ENCODE measurements at places on chromosomes 5 and 9.

DNA sequence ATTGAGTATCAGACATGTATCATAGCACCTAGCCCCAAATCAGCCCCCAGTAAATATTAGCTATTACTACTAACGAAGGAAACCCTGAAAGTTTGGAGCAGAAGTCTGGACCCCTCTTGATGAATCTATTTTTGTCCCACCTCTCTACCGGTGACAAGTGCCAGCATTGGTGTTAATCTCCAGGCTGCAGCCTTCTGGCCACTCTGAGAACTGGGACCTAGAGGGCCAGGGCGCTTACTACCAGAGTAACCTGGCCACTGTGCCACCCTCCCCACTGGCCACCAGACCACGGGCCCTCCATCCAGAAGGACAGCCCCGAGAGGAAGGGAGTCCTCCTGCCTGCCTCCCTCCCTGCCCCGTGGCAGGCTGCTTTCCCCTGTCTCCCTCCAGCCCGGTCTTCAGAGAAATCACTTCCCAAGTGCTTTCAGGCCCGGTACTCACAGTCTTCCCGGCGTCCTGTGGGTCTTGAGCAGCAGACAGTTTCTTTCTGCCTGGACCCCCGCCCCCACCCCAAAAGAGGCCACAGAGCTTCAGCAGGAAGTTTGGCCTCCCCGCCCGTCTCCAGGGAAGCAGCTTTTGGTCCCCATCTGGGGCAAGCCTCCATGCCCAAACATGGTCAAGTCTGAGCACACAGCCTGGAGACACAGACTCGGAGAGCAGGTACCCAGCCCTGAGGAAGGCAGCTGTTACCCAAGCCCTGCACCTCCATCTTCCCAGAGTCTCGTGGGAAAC is at the start of gene KCNMB1:
TSS of gene KCNMB1 (minus strand) at position 550 of the 732 bp plus-strand sequence. CDS start 3,920 bp downstream, outside the sequence.
- no peak for DNase-seq

- DNase-seq, result no peak
Observed at GRCh38 chr5:54301220-54301619, 9.2 kb downstream of the ARL15 start.

- DNase-seq, result no peak
Observed at GRCh38 chr5:82167372-82167935, 110.7 kb downstream of the RPS23 start.

DNA sequence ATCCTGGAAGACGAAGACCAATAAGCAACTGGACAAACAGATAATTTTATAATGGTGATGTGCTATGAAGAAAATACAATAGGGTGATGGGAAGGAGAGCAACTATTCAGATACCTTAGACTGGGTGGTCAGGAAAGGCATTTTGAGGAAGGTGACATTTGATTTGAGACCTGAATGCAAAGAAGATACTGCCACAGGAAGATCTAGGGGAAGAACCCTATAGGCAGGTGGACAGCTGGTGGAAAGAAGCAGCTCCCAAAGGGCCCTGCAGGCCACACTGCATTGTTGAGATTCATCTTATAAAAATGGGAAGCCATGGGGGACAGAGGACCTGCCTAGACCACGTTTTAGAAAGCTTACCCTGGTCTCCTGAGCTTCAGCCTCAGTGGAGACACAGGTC is 19.7 kb upstream of the CTNNA1 start:
- DNase-seq, result no peak

- no peak for DNase-seq
Observed at GRCh38 chr9:18421391-18421790, 52.6 kb upstream of the ADAMTSL1 start.

GRCh38 chr5:81572201-81572600 is 178.3 kb upstream of the ACOT12 start:
- no peak for DNase-seq

GRCh38 chr9:93134015-93134739 is at the start of gene NINJ1:
Gene NINJ1 (minus strand): TSS chr9:93134251. CDS start chr9:93134217, 34 bp downstream.
- DNase-seq, result no peak

GRCh38 chr5:55860288-55860687 is 9.1 kb downstream of the IL31RA start:
- no peak for DNase-seq

GRCh38 chr5:160672521-160672920 is 179.5 kb downstream of the ATP10B start:
- DNase-seq, result no peak

- no peak for DNase-seq
Observed at GRCh38 chr9:90088856-90089255, 484.0 kb downstream of the GADD45G start.

GRCh38 chr9:121814594-121814993 is 163.2 kb downstream of the DAB2IP start:
- DNase-seq, result no peak

GRCh38 chr9:121770415-121771273 is 119.2 kb downstream of the DAB2IP start:
- no peak for DNase-seq

GRCh38 chr9:83239747-83240146 is 176.8 kb upstream of the RASEF start:
- DNase-seq, result no peak

- no peak for DNase-seq
Observed at GRCh38 chr9:25121811-25122210, 556.4 kb downstream of the TUSC1 start.

DNA sequence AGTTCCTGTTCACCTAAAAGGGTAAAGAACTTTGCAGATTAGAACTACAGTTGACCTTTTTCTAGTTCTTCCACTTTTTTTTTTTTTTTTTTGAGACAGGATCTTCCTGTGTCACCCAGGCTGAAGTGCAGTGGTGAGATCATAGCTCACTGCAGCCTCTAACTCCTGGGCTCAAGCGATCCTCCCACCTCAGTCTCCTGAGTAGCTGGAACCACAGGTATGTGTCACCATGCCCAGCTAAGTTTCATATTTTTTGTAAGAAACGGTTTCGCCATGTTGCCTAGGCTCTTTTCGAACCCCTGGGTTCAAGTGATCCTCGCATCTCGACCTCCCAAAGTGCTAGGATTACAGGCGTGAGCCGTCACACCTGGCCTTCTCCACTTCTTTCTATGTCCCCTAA is 39.7 kb upstream of the TNFAIP8 start:
- DNase-seq, result no peak

GRCh38 chr9:136352682-136353081 is 10.9 kb downstream of the DNLZ start:
- DNase-seq, result no peak

DNA sequence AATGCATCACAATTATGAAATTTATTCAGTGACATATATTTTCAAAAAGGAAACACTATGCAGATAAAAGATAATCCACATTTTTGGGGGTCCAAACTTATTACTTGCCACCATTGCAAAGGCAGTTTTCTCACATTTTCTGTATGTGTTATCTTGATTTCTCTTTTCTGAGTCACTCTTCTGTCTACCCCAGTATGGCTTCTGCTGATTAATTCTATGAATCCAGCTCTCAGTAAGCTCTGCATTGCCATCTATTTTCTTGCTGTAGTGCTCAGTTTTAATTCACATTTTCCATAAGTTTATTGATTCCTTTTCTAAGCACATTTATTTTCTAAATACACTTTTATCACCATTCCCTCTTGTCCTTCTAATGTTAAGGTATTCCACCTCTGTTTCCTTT is 1.7 kb downstream of the IFNA10 start:
- no peak for DNase-seq

DNA sequence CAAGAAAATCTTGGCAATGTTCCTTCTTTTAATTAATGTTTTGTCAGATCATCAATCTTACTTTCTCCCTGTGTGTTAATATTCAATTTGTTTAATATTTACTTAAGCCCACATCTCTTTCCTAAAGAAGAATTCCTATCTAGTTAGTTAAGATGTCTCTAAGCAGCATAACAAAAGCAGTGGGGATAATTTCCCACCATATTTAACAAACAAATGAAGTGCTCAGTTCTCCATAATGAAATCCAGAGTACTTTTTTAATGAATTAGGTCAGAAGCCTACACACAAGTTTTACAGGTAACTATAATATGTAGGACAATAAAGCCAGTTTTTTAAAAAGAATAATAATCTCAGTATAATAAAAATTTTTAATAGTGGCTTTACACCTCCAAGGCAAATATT is 1918.8 kb downstream of the EFNA5 start:
- no peak for DNase-seq

DNA sequence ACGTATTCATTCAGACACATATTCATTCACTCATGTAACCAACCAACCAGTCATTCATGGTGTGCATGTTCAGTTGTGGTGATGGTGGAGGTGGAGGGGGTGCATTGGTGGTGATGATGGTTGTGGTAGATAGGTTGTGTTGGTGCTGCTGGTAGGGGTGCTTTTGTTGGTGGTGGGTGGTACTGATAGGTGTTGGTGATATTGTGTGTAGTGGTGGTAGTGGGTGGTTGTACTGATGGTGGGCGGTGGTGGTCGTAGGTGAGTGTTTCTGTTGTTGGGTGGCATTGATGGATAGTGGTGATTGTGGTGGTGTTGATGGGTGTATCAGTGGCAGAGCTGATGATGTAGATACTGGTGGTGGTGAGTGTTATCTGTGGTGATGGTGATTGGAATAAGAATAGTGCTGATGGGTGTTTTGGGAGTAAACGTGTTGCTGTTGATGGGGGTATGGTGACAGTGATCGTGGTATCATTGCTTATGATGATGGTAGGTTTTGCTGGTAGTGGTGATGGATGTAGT is 59.8 kb upstream of the SHB start:
- no peak for DNase-seq

- no peak for DNase-seq
Observed at GRCh38 chr5:91114658-91115057, 268.5 kb downstream of the ARRDC3 start.

DNA sequence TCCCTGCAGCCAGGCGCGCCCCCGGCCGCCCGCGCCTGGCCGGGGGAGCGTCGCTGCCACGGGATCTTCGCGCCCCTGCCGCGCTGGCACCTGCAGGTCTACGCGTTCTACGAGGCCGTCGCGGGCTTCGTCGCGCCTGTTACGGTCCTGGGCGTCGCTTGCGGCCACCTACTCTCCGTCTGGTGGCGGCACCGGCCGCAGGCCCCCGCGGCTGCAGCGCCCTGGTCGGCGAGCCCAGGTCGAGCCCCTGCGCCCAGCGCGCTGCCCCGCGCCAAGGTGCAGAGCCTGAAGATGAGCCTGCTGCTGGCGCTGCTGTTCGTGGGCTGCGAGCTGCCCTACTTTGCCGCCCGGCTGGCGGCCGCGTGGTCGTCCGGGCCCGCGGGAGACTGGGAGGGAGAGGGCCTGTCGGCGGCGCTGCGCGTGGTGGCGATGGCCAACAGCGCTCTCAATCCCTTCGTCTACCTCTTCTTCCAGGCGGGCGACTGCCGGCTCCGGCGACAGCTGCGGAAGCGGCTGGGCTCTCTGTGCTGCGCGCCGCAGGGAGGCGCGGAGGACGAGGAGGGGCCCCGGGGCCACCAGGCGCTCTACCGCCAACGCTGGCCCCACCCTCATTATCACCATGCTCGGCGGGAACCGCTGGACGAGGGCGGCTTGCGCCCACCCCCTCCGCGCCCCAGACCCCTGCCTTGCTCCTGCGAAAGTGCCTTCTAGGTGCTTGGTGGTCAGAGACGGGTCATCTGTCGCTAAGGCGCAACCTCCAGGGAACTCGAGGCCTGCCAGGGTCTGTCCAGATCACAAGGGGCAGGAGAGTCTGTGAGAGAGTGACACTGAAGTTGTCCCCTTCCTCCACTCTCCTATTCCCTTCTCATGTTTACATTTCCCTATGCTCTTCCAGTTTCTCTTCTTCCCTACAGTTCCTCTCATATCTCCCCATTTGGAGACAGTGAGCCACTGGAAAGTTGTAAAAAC is 1.3 kb downstream of the GPR150 start:
- no peak for DNase-seq

GRCh38 chr9:131762356-131762932 is 22.6 kb upstream of the RAPGEF1 start:
- DNase-seq, result no peak

GRCh38 chr5:147361441-147362175 is 126.8 kb downstream of the STK32A start:
- DNase-seq, result no peak

DNA sequence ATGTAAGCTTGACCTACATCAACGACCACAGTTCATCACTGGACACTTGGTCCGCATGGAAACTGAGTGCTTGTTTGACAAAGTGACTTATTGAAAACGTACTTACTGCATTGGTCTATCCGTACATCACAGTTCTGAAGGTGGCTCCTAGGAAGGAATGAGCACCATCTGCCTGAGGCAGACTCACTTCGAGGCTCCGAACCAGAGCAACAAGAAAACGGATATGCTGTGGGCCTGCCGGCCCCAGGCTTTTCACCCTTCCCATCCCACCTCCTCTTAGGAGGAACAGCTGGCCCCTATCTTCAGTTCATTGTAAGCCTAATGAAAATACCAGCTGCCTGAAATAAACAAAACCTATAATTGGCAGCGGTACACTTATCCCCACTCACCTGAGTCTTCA is 67.2 kb upstream of the TSLP start:
- no peak for DNase-seq

DNA sequence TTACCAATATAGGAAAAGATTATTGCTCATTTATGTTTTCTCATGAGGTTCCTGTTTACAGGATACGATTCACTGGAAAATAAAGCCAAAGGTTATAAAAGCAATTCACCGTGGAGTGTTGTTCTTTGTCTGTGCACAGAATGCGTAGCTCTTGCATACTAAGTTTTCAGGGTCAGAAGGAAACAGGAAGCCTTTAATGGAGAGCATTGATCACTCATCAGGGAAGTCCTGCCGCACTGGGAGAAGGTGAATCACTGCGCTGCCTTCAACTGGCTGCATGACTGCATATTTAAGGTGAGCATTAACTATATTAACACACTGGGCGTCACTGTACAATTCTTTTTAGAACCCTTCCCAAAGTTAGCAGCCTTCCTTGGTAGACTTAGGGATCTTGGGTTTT is 74.1 kb upstream of the SYK start:
- no peak for DNase-seq

DNA sequence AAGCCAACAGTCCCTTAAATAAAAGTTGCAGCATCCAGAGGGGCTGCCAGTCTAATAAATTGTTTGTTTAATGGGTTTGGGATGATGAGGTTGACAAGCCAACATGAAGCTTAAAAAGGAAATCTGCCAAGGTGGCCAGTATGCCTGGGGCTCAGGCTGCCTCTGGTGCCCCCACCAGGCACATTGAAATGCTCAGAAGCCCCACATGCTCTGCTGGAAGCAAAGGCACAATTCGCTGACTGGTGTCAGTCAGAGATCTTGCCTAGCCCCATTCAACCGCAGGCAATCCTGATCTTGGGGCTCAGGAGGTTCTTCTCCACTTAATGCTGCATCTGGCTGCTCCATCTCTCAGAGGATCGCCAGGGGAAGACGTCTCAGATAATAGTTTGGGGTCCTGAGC is 44.2 kb upstream of the TCERG1 start:
- DNase-seq, result no peak
